Smooth muscle cell of trachea (primary cell): ENCODE measurements at places on chromosomes 16 and 17. TPM values are rescaled to one million over a fixed set of nuclear protein-coding genes. Genes with fewer than 3 reads are reported as not detected.

Gene SEZ6
- not detected in 2 replicates for total RNA-seq

Gene WWP2
- total RNA-seq: 20.2 and 29.2 TPM in 2 replicates

Gene SRCAP
- 26.8 and 30.9 TPM in 2 replicates for total RNA-seq

Gene RNF112
- 1.7 and 2.3 TPM in 2 replicates for total RNA-seq

Gene CAMTA2
- total RNA-seq: 16.7 and 20.3 TPM in 2 replicates

Gene ZNF597
- 1.3 and 2.0 TPM in 2 replicates for total RNA-seq

Gene ABCA5
- total RNA-seq: 17.5 and 17.7 TPM in 2 replicates

Gene DNAH9
- total RNA-seq: not detected in 2 replicates

Gene ZFP3
- 1.5 and 1.9 TPM in 2 replicates for total RNA-seq
